ENCODE measurements at places on chromosomes 1 and 21.

DNA sequence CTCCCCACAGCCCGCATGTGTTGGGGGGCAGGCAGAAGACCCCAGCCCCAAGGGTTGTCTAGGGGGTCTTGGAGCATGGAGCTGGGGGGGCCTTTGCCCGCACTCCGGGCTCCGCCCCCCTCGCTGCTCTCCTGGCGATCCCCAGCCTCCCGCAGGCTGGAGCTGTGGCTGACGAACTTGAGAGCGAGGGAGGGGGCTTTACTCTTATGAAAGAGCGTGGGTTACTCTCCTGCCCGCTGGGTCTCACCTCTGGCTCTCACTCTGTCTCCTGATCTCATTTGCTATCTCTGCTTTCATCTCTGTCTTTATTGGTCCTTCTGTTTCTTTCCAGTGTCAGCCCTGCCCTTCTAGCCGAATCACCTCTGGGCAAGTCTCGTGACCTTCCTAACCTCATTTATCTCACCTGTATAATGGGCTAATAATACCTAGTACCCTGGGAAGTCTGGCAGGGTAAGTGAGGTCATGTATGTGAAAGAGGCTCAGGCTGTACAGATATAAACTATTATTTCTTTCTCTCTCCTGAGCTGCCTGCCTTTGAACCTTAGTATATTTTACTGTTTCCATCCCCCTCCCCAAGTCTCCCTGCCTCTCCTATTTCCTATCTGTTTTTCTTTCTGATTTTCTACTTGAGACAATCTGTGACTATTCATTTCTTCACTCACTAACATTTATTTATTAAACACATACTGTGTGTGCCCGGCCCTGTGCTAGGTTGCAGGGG, 731 bp downstream of the EFNA4 start:
- no peak for DNase-seq

- no peak for DNase-seq
Measured at GRCh38 chr21:27129215-27129614, 162.3 kb upstream of the ADAMTS5 start.

DNA sequence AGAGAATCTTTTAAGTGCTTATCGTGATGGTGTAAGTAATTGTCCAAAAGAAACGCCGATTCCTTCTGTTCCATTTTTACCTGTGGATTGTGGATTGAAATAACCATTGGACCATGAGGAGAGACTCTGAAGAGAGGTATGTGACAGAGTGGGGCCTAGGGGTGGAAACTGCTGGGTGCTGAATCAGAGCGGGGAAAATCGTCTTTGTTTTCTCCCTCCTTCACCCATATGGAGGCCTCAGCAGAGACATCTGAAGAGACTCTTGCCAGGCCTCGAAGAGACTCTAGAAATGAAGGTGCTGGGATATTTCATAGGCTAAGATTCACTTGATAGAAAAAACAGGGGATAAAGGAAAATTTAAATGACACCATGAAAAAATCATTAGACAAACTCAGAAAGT, 1327.0 kb downstream of the BRINP3 start:
- DNase-seq: no peak

- no peak for DNase-seq
Measured at GRCh38 chr21:41360072-41360821, 1.6 kb upstream of the MX2 start.

DNA sequence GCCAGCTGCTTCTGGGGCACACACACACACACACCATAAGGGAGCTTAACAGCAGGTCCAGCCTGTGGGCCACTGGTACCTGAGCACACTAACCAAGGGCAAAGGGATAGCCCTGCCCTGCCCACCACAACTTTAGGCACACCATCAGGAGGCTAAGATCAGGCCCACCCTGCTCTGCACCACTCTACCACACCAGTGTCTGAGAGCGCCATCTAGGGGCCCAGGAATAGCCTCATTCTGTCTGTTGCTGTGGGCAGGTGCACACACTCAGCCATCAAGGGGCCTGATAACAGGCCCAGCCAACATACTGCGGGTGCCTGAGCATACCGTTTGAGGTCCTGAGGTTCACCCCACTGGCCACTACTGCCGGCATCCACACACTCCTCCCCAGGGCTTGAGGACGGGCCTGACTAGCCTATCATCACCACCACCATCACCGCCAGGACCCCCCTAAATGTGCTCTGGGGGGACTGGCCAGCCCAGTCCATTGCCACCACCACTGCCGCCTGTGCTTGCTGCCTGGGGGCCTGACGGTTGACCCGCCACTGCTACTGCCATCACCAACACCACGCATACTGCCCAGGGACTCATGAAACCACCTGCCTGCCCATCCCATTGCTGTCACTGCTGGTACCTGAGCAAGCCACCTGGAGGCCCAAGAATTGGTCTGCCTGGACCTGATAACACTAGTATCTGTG, 31.3 kb downstream of the NSL1 start:
- no peak for DNase-seq

GRCh38 chr1:110734133-110734680, 59.5 kb upstream of the KCNA3 start:
- no peak for DNase-seq

GRCh38 chr1:157955221-157955620, 38.2 kb upstream of the KIRREL1 start:
- DNase-seq: no peak

DNA sequence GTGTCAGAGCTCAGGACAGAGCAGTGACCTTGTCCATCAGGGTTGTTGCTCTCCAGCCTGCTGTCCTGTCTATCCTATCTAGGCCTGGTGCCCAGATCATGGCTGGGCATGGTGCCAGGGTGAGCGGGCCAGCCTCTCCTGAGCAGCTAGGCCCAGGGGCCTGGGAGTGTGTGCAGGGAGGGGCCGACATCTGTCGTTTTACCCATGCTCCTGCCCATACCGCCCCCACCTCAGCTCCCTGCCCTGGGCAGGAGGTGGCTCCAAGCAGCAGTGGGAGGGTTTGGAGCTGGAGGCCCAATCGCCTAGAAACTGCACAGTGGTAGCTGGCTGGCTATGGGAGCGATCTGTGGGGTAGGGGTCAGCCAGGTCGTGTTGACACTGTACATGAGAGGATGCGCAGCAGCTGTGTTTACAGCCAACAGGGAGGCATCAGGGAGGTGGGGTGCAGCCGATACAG, 6.5 kb downstream of the INSRR start:
- no peak for DNase-seq

DNA sequence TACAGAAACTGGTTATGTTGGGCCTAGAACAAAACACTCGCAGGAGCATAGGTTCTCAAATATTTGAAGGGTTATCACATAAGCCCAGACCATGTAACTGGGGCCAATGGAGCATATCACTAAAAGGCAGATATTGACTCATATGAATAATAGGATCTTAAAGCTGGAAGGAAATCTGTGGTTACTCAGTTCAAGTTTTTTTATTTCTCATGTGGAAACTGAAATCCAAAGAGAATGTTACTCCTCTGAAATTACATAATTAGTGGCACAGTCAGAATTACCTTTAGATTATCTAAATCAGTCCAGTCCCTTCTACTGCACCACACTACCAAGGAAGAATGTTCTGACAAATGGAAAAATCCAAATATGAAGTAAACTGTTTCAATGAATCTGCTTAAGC, 12.0 kb downstream of the SLAMF8 start:
- DNase-seq: no peak

DNA sequence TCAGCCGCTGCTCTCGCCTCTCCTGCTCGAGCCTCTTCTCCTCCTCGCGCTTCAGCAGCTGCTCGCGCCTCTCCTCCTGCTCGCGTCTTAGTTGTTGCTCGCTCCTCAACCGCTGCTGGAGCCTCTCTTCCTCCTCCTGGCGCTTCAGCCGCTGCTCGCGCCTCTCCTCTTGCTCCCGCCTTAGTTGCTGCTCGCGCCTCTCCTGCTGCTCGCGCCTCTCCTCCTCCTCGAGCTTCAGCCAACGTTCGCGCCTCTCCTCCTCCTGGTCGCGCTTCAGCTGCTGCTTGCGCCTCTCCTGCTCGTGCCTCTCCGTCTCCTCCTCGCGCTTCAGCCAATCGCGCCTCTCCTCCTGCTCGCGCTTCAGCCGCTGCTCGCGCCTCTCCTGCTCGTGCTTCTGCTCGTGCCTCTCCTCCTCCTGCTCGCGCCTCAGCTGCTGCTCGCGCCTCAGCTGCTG, 3.7 kb downstream of the TCHH start:
- DNase-seq: no peak

DNA sequence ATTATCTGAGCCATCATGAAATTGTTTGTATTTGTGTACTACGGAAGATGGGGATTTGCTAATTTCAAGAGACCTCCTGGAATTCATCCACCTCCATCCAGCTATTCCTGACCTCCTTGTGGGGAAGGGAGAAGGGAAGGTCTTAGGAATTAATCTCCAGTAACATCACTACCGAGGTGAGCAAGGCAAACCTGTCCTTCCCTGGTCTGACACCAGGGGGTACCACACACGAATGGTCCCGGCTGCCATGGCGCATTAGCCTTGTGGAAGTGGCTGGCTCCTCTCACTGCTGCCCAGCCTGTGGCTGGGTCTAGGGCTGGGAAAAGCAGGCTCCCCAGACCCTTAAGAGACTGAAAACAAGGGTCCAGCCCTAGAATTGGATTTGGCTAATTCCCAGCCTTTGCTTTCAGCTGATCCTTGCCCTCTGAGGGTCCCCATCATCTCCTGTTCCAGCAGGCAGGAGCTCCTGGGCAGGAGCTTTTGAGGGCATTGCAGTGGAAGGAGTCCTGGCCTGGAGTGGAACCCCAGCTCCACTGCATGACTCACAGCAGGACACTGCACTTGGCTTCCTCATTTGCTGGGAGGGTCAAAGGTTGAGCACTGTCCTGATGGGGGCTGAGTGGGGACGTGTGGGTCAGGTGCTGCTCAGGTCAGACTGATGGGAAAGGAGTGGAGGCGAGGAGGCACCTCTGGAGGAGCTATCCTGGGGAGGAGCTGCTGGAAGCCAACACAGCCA, 34.8 kb downstream of the RIMS3 start:
- no peak for DNase-seq

GRCh38 chr1:18633422-18634155, 2.9 kb downstream of the PAX7 start:
- no peak for DNase-seq

DNA sequence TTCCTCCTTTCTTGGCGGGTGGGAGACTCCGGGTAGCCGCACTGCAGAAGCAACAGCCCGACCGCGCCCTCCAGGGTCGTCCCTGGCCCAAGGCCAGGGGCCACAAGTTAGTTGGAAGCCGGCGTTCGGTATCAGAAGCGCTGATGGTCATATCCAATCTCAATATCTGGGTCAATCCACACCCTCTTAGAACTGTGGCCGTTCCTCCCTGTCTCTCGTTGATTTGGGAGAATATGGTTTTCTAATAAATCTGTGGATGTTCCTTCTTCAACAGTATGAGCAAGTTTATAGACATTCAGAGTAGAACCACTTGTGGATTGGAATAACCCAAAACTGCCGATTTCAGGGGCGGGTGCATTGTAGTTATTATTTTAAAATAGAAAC, 2.5 kb downstream of the OLIG2 start:
- no peak for DNase-seq

- DNase-seq: no peak
Measured at GRCh38 chr1:167683641-167684502, 37.9 kb upstream of the MPZL1 start.

DNA sequence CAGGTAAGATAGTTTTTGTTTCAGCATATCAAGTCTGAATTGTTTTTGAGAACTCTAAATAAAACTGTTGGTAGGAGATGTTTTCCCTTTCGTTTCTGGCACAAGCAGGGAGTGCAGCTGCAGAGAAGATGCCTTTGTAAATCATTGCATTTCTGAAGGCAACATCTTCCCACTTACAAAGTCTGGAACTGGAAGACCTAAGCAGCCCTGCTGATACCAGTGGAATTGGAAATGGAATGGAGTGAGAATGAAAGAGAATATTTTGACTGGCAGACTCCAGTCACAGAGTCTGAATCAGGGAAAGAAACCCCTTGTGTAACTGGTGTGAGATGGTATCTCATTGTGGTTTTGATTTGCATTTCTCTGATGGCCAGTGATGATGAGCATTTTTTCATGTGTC, 815.6 kb downstream of the LTN1 start:
- DNase-seq: no peak

DNA sequence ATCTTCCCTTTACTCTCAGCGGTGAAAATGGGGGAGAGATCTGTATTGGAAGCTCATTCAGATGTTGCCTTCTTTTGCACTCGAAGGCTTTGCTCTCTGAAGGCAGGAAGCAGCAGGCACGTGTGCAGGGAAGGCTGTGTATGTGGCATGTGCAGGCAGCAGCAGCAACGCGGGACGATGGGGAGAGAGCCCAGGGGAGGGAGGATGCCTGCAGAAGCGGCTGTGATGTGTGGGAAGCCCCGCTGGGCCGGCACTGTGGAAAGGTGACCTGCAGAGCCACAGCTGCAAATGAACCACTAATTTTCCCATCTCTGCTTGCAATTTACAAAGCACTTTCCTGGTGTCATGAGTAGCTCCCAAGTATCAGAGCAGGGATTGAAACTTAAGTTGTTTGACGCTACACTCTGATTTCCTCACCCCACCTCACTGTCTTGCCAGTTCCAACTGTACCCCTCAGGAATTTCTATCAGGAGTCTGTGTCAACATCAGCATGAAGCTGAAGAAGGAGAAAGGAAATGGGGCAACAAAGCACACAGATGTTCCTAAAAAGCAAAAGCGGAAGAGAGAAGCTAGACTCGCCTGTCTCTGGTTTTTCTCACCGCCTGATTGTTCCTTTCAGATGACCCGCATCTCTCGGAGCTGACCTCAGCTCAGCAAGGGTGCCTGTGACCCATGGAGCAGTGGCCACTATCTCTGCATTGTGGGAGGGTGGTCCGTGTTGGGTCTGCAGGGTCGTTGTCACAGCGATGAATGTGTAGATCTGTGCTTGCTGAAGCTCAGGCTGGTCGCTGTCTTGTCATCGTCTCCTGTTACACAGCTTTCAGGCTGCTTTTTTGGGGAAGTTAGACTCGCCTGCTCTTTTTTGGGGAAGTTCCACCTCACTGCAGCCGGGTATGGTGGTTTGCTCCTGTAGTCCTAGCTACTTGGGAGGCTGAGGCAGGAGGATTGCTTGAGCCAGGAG, 156.1 kb downstream of the KIF26B start:
- DNase-seq: no peak

GRCh38 chr1:43803646-43804045, 96.3 kb downstream of the ST3GAL3 start:
- no peak for DNase-seq

DNA sequence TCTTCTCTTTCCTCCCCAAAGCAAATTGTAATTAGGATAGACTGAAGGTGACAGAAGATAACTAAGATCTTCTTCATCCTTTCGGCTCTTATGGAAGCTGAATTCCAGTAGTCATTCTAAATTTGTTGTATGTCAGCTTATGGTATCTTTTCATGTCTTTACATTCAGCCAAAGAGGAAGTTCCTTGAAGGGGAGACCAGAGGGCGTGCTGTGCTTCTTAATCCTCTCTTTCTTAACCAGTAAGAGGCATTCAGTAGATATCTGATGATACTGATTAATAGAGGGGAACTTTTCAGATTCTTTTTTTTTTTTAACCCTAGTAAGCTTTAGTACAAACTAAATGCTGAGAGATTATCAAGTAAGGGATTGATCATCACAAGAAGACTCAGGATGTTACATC, 102.3 kb downstream of the OSBPL9 start:
- DNase-seq: no peak

- DNase-seq: no peak
Measured at GRCh38 chr1:221832617-221833016, 90.7 kb upstream of the DUSP10 start.
